ENCODE measurements at places on chromosomes 13 and 19. TPM values are rescaled to one million over a fixed set of nuclear protein-coding genes. Genes with fewer than 3 reads are reported as not detected.
A peak's percentile ranks its signal among the peaks of the same experiment; 100 is the strongest.

The LYPD5 gene
- not detected for total RNA-seq

GRCh38 chr19:38059897-38060296, 152.9 kb downstream of the SIPA1L3 start:
- H3K27me3 ChIP-seq: no peaks in the 10 kb centered on the region
- no peak overlapping the region for H3K4me3 ChIP-seq
- H3K4me1 ChIP-seq: no peaks in the 10 kb centered on the region
- no peak overlapping the region for H3K27ac ChIP-seq
- no peak for DNase-seq

The SLC7A9 gene
- total RNA-seq: not detected

- H3K4me1 ChIP-seq: no peaks in the 10 kb centered on the region
- no peak for DNase-seq
- no peak overlapping the region for H3K4me3 ChIP-seq
- no peak overlapping the region for H3K27ac ChIP-seq
- no peaks in the 10 kb centered on the region for H3K27me3 ChIP-seq
- no peaks in the 10 kb centered on the region for H3K36me3 ChIP-seq
These were observed 10.1 kb downstream of the NLRP12 start for GRCh38 chr19:53813996-53814395.

GRCh38 chr19:45780448-45781213, 1.7 kb downstream of the DMPK start:
- H3K27me3 ChIP-seq: no peaks in the 10 kb centered on the region
- DNase-seq: no peak
- H3K36me3 ChIP-seq: peaks cover 31% of the 10 kb centered on the region
- H3K4me3 ChIP-seq: peak overlapping the region; percentile 75
- peaks cover 43% of the 10 kb centered on the region for H3K4me1 ChIP-seq

- H3K36me3 ChIP-seq: no peaks in the 10 kb centered on the region
- no peaks in the 10 kb centered on the region for H3K27me3 ChIP-seq
- no peak overlapping the region for H3K27ac ChIP-seq
- peaks cover 6% of the 10 kb centered on the region for H3K4me1 ChIP-seq
These were observed 68.5 kb downstream of the TSC22D1 start for GRCh38 chr13:44507639-44508038.

Data from gastrocnemius medialis (tissue), 4 donors.